Cortex of kidney (tissue), 1 donor: ENCODE measurements at places on chromosomes 2 and 18.

DNA sequence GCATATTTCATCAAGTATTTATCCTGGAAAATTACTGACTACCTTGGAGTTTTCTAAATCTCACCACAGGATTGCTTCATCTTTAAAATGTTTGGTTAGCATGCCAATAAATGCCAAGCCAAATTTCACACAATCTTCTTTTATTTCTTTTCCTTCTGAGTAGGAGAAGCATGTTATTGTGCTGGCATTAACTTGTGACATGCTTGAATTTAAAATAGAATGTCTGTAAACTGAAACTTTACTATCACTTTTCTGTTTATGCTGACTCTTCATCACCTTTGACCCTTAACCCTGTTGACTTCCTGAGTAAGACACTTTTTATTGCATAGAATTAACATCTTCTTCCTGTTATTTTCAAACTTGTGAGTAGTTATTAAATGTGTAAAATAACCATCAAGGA, 56.2 kb upstream of the LRRTM4 start:
- no peak for DNase-seq

DNA sequence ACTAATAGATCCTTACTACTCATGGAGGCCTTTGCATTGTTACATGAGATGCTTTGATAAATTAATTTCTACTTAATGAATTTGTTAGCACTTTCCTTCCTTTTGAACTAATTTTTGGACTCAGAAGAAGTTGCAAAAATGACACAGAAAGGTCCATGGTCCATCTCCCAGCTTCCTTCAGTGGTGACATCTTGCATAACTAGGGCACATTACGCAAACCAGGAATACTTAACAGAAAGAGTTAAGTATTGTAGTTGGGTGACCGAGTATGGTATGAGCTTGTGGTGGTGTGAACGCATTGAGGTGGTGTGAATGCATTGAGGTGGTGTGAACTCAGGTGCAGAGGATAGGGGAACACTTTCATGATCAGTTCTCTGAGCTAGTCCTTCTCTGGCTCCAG, 151.1 kb upstream of the TWIST2 start:
- no peak for DNase-seq

- DNase-seq: no peak
Measured at GRCh38 chr2:25085761-25086560, 44.1 kb downstream of the EFR3B start.

- DNase-seq: no peak
Measured at GRCh38 chr18:74714791-74715190, 117.1 kb downstream of the ZNF407 start.

- no peak for DNase-seq
Measured at GRCh38 chr18:26397019-26397418, 151.3 kb downstream of the KCTD1 start.

DNA sequence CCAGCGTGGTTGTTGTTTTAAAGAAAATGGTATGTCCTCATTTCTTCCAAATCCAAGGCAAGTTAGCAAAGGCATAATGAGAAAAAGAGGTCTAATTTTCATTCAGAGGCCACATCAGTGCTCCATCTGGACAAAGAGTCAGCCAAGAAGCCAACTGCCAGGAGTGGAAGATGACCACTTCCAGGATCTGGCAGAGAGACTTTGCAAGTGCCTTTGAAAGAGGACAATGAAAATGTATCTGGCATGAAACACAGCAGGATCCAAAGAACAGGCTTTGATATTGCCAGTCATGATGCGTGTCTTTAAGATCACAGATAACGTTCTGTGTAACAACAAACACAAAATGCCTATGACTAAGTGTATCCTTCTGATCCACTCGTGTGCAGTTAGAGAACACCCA, 82.8 kb downstream of the AFF3 start:
- DNase-seq: no peak

DNA sequence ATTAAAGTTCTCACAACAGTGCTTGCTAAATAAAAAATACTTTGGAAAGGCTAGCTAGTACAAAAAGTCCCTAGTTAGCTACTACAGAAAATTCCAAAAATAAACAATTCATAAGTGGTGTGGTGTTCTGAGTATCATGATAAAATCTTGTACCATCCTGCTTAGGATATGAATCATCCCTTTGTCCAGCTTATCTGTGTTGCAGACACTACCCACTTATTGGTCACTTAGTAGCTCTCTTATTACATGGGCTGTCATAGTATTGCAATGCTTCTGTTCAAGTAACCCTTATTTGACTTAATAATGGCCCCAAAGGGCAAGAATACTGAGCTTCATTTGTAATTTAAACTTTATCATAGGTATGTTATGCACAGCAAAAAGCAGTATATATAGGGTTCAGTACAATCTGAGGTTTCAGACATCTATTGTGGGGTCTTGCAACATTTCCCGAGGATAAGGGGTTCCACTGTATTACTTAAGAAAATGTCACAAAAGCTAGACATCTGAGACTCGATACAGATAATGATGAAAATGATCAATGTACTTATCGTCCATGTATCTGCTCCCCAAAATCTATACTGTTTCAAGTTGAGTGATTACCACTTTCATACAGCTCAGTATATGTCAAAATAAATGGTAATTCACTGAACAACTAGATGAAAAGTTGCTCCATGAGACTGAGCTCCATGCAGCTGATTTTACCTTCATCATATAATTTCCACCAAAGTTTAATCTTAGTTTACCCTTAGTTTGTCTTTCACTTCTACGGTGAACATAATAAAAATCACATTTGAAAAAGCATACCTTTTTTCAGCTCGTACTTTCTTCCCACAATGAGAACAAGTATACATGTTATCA, 93.8 kb downstream of the C2orf74 start:
- no peak for DNase-seq

DNA sequence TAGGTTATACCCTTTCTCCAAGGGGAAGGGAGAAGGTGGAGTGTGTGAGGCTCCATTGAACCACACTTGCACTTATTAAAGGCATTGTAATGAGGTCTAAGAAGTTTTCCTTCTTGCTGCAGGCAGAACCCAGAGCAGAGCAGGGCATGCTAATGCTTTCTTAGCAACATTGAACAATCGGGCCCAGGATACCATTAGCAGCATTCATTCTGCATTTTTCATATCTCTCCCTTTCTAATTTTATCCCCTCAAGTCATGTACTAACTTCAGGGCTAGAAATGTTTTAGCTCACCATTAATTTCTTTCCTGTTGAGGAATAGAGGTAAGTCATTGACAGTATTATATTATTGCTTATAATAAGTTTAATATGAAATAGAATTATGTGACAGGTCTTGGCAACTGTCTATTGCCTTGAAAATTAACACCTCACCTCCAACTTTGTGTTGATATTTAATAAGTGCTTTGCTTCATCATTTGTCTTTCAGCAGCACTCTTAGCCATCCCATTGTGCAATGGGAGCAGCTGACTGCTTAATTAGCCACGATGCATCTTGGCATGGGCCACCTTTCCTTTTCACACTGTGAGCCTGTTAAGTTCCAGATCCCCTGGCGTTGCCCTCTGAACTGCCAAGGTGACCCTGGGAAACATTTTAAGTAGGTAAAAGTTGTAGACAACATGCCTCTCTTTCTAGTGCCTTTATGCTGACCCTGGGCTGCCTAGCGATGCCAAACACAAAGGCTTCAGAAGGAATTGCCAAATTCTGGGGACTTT, 300.8 kb upstream of the MEX3C start:
- no peak for DNase-seq

DNA sequence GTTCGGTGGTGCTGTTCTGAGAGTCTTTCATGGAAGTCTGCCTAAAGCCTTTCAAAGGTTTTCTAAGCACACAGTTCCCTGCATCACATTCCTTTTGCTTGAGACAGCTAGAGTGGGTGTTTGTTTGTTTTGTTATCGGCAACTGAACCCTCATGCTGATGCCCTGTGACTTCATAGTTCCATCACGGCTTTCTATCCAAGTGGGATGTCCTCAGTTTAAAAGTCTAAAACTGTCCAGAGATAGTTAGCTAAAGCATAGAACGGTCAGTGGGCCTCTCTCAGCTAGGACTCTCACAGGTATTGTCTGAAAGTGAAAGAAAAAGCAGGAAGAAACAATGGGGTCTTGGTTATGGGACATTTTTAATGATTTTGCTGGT, 337.3 kb downstream of the OSR1 start:
- DNase-seq: no peak

- DNase-seq: no peak
Measured at GRCh38 chr2:239268082-239268481, 132.7 kb downstream of the HDAC4 start.

DNA sequence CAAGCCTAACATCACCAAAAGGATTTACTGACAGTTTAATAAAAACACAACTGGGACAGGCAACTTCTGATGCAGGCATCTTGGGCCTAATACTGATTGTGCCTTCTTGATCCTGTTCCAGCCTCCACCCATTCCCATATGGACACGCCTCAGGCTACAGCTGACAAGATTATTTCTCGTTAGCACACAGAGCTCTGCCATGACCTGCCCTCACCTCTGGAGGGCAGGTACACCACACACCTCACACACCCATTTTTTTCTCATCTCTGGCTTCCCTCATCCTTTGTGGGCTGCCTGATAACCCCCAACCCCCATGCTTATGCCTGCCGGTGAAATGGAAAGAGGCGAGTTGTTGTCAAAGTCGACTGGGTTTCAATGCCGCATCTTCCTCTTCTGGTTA, 147.0 kb downstream of the ANTXR1 start:
- no peak for DNase-seq

GRCh38 chr2:45134726-45135125, 125.5 kb upstream of the SIX2 start:
- no peak for DNase-seq

DNA sequence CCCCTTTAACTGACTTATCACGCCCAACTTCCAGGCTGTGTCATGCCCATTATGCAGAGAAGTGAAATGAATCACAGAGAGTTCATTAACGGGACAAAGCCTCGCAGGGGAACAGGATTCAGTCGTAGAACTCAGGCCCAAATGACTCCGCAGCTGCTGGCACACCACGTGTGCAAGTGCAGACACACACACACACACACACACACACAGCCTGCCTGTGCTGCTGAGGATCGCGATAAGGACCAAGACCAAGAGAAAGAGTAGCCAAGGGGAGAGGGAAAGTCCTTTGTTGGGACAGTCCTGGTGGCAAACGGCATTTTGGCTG, 90.0 kb upstream of the TAF1B start:
- DNase-seq: no peak

- no peak for DNase-seq
Measured at GRCh38 chr18:25814841-25815458, 275.5 kb downstream of the SS18 start.

DNA sequence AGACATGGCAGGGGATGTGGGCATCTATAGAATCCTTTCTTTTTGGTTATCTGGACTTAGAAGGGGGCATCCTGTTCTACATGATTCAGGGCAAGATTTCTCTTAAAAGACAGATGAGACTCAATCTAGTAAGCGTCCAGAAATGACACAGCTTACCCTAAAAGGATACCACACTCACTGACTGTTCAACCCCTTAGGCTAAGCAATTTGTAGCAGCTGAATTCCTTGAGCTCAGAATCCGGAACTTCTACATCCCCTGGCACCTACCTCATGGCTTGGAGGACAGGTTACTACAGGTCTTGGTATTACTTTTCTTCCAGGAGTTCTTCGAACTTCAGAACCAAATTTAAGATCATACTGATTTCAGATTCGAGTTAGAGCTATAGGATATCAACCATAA, 138.4 kb downstream of the LAMA3 start:
- DNase-seq: no peak

DNA sequence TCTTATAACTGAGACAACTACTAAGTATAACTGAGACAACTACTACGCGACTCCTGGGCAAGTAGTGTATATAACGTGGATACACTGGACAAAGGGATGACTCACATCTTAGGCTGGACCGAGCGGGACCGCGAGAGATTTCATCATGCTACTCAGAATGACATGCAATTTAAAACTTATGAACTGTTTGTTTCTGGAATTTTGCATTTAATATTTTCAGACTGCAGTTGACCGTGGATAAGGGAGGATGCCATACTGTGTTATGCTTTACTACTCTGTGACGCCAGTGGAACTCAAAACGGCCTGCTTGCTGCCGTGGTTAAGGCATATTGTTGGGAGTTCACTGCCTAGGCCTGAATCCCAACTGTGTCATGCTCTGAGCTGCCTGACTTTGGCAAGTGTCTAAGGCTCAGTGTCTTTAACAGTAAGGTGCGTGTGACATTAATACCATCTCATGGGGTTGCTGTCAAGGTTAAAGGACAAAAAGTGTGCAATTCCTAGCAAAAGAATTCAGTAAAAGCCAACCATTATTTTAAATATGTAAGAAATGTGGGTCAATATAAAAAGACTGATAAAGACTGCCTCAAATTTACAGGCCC, 64.6 kb downstream of the BMP10 start:
- no peak for DNase-seq

GRCh38 chr2:203238292-203238703, 520 bp upstream of the CYP20A1 start:
- no peak for DNase-seq

GRCh38 chr2:190759749-190760213, 110.9 kb downstream of the NAB1 start:
- DNase-seq: no peak

GRCh38 chr2:14530506-14530905, 102.0 kb upstream of the LRATD1 start:
- DNase-seq: no peak

DNA sequence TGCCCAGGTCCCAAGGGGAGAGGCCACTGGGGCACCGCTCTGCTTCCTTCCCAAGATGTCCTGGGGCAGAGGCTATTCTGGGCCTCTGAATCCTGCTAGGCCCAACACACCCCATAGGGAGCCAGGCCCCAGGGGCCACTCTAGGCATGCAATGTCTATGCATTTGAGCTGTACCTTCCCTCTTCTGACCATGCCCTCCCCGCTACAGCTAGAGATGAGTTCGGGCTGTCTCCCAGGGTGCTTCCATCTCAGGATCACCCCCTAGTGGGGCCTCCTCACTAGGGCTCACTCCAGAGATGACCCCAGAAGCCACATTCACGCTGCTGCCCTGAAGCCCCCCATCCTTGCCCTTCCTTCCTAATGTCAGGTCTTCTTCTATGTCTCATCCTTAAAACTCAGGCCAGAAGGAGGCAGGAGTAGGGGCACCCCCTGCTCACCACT, 54.4 kb downstream of the TNS1 start:
- no peak for DNase-seq

DNA sequence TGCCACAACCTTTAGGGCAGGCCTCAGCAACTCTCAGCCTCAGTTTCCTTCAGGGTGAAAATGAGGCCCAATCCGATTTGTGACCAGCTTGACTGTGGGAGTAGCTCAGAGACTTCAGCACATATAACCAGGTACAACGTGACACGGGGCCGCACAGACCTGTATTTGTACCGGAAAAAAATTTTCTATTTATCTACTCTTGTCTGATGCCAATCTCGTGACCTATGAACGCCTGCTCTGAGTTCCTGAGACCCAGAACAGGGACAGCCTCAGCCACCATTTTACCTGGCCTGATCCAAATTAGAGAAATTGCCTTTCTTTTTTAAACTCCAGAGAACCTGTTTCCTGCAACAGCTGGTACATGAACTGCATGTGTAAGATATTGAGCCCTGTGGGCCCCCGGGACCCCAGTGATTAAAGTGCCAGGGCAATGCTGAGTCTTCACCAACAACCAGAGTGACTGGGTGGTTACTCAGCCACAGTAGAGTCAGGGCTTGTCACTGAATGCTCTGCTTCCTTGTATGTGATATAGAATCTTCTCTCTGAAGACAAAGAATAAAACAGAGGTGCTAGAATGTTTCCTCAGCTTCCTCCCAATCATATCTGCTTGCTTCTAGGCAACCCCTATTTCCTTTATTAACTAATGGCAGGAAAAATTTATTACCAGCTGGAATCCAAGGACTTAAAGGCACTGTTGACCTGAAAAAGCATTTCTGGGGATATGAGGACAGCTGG, 47.8 kb upstream of the FZD7 start:
- no peak for DNase-seq
